ENCODE measurements at places on chromosomes 6 and 20.

DNA sequence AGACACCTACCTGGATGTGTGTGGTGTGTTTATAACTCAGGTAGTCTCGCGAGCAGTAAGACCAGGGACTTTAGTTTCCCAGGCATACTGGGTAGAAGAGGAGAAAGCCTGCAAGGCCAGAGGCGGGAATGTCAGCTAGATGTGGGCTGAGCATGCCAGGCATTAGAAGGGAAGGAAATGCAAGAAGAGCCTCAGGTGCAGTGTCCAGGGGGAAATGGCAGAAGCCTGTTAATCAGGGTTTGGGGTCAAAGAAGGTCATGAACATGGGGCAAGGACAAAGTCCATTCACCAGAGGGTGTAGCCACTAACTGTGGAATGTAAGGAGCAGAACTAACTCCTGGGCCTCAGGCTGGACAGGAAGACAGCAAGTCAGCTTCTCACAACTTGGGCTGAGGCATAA lies 305.0 kb downstream of the SMOC2 start:
- DNase-seq = no peak

DNA sequence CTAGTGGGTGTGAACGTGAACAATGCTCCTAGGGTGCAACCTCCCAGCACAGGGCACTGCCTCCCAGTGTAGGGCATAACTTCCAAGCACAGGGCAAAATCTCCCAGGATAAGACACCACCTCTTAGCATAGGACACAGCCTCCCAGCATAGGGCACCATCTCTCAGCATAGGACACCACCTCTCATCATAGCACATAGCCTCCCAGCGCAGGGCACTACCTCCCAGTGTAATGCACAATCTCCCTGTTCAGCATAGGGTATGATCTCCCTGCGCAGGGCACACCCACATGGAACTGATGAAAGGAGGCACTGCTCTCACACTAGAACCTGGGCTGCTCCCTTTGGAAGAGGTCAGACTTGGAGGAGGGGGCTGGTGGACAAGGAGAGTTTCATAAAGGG lies 21.3 kb upstream of the CST1 start:
- no peak for DNase-seq

- no peak for DNase-seq
Measured at GRCh38 chr6:90412538-90413369, 116.1 kb upstream of the BACH2 start.

GRCh38 chr6:7922596-7922995 lies 12.0 kb upstream of the TXNDC5 start:
- DNase-seq = no peak

DNA sequence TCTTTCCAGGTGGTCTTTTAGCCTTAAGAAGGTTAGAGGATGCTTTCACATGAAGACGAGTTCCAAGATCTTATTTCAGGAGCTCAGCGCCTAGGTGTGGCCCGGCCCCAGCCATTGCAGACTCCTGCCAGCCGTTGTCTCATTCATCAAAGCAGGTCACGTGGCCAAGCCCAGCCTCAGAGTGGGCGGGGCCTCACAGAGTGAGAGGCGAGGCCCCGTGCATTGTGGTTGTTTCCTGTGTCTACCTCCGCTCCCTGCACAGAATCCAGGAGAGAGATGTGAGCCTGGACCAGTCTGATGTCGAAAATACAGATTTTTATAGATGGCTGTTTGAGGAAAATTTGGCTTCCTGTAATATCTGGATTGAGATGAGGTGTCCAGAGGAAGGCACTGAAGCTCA lies 49.2 kb upstream of the CST5 start:
- no peak for DNase-seq

Data from stimulated activated CD8-positive, alpha-beta memory T cell treated with anti-CD3 and anti-CD28 coated beads, Interleukin-4, amount 100 ng/mL, for 4 hours (primary cell).